T-helper 1 cell (primary cell): ENCODE measurements at places on chromosomes 5 and 9.

DNA sequence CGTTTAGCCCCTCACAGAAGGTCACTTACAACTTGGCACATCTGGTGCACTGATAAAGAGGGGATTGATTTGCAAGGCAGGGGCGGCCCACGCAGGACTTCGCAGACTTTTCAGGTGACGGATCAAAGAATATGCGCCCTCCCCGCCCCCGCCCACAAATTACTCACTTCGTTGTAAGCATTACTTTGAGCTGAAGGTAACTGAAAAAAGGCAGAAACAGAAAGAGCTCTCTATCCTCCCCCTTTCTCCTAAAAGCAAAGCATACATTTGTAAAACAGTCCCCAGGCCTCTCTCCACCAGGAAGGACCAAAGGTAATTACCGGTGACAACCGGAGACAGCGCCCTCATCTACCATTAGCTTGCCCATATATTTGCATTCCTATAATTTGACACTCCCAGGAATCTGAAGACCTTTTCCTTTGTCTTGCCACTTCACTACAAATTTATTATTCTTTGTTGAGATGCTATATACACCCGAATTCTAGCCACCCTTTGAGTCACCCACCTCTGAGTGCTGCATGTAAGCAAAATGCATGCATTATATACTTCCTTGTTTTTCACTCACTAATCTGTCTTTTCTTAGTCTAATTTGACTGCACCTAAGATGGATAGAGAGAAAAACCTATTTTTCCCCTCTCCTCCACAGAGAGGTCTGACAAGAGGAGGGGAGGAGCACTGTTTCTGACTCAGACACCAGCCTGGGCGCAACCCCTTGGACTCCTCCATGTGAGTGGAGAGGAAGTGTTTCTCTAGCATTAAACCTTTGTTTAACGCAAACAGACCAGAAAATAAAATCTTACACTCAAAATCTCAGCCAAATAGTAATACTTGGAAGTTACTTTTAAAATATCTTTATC lies 74.7 kb upstream of the SPIN1 start:
- DNase-seq, result no peak

DNA sequence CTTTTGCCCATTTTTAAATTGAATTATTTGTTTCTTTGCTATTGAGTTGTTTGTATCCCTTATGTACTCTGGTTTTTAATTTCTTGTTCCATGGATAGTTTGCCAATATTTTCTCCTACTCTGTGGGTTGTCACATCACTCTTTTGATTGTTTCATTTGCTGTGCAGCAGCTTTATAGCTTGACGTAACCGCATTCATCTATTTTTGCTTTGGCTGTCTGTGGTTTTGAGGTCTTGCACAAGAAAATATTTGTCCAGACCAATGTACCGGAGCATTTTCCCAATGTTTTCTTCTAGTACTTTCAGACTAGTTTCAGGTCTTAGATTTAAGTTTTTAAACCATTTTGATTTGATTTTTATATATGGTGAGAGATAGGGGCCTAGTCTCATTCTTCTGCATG lies 36.2 kb upstream of the ZNF366 start:
- no peak for DNase-seq

GRCh38 chr9:2764353-2764752 lies 47.0 kb downstream of the KCNV2 start:
- DNase-seq, result no peak

GRCh38 chr5:50856401-50857119 lies 190.1 kb downstream of the PARP8 start:
- DNase-seq, result no peak

GRCh38 chr9:93319301-93319991 lies 132.0 kb upstream of the FAM120A start:
- DNase-seq, result no peak

GRCh38 chr5:81400375-81400774 lies 6.4 kb upstream of the ACOT12 start:
- no peak for DNase-seq

DNA sequence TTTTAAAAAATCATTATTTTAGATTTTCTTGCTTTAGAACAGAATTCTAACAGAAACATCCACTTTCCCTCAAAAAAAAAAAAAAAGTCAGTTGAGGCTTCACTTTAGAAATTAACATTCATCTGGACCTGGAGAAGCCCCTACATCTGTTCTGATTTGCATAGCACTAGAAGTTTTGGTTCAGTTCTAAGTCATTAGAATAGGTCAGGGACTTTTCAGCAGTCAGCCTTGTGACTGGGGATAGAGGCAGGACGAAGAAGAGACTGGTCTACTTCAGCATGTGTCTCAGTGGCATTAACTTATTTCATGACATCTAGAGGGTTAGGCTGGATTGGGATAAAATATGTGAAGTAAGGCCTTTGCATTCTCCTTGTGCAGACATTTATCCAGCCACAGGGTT lies 215.8 kb upstream of the DAB2 start:
- no peak for DNase-seq

DNA sequence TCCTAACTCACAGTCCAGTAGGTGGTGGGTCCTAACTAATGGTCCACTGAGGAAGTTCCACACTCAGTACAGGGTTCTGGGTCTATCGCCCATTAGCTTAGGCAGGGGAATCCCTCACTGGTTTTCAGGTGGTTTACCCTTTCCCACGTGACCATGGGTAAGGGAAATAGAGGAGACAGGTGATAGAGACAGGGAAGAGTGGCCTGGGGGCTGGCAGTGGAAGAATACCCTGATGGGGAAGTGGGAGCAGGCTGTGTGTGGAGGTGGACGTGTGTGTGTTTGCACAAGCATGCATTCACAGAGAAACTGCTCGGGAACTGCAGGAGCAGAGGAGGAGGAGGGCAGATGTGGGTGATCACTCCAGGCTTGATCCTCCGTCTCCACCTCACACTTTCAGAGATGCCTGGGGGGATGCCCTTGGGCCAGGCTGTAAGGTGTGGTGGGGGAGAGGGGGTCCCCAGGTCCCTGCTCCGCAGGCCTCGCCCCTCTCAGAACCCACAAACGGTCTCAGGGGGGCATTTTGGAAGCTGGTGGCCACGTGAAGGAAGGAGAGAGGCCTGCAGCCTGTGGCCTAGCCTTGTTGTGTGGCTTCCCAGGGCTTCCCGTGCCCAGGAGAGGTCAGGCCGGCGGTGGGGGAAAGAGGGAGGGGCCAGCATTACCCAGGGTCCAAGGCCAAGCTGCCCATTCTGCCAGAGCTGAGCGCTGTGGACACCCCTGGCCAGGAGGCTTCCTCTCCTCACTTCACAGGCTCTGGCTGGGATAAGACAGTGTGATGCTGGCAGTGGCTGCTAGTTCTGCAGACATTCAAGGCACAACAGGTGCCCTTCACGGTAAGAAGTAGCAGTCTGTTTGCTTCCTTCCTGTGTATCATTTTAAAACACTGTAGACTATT lies 80.0 kb downstream of the OTULIN start:
- DNase-seq, result no peak
